ENCODE measurements at places on chromosomes 7 and 10. TPM values are rescaled to one million over a fixed set of nuclear protein-coding genes. Genes with fewer than 3 reads are reported as not detected.

The MSS51 gene
- total RNA-seq, result 1.3 TPM

The VCL gene
- 211 TPM for total RNA-seq

The RTKN2 gene
- 0.18 TPM for total RNA-seq

The OR9A2 gene
- total RNA-seq, result not detected

The DDC gene
- not detected for total RNA-seq

The TWIST1 gene
- total RNA-seq, result 13.5 TPM

The RNF32 gene
- total RNA-seq, result not detected

The GCK gene
- total RNA-seq, result not detected

The MYH16 gene
- not detected for total RNA-seq

The CYP3A5 gene
- not detected for total RNA-seq

The OPN4 gene
- total RNA-seq, result not detected

The POLR2J2 gene
- 1.6 TPM for total RNA-seq

The SEMA3D gene
- total RNA-seq, result 0.49 TPM

The SAMD9L gene
- 7.6 TPM for total RNA-seq

The CACUL1 gene
- 10.3 TPM for total RNA-seq

The LIPN gene
- not detected for total RNA-seq

The SVIL gene
- 30.3 TPM for total RNA-seq

The CHRM2 gene
- not detected for total RNA-seq

The ANKRD2 gene
- total RNA-seq, result not detected

The SYNPO2L gene
- total RNA-seq, result not detected

The LIPJ gene
- not detected for total RNA-seq

The RHBDD2 gene
- 48.3 TPM for total RNA-seq

The HK1 gene
- total RNA-seq, result 168 TPM

The IL6 gene
- 291 TPM for total RNA-seq

The MBL2 gene
- total RNA-seq, result not detected

The EPO gene
- total RNA-seq, result not detected

The TBATA gene
- not detected for total RNA-seq

The FOXI2 gene
- not detected for total RNA-seq

The ABCA13 gene
- total RNA-seq, result not detected

The STN1 gene
- total RNA-seq, result 22.4 TPM

The TMEM196 gene
- total RNA-seq, result not detected

The PRSS37 gene
- not detected for total RNA-seq

The BTBD16 gene
- total RNA-seq, result not detected

The THAP5 gene
- total RNA-seq, result 19.9 TPM

The COL26A1 gene
- not detected for total RNA-seq

The RSPH10B2 gene
- not detected for total RNA-seq

The PHTF2 gene
- total RNA-seq, result 14.6 TPM

The MAT1A gene
- total RNA-seq, result not detected

The ADCYAP1R1 gene
- total RNA-seq, result not detected

The CAMK2B gene
- 0.97 TPM for total RNA-seq

The PAPOLB gene
- 0.49 TPM for total RNA-seq

The LBX1 gene
- total RNA-seq, result under 0.01 TPM

The HTR5A gene
- not detected for total RNA-seq

The PRDX3 gene
- total RNA-seq, result 174 TPM

The PYROXD2 gene
- 9.7 TPM for total RNA-seq

The MUC3A gene
- total RNA-seq, result not detected

The BPGM gene
- total RNA-seq, result 11.4 TPM

The TCERG1L gene
- total RNA-seq, result not detected

The JCAD gene
- 35.2 TPM for total RNA-seq

The GPRIN2 gene
- not detected for total RNA-seq

The EGR2 gene
- total RNA-seq, result 4.9 TPM

The UCN3 gene
- not detected for total RNA-seq

The FOXP2 gene
- total RNA-seq, result not detected

The SUN3 gene
- not detected for total RNA-seq

Data from cardiac atrium fibroblast (primary cell).